ENCODE measurements at places on chromosomes 5 and 9.

DNA sequence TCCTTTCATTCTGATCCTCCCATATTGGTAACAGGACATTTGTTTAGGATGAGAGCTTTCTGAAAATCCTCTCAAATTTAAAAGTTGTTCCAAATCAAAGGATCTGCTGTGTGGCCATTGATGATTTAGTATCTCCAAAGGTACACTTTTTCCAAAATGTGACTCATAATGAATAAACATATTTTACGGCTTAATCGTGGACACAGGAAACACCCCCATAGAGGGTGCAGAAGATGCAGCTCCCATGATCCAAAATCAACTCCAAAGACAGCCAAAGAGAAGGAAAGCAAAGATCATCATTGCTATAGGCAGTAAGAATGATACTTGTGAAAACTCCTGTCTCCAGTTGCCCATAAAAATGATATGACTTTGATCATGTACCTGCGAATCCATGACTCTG lies 239.7 kb downstream of the PIK3R1 start:
- no peak overlapping the region for H3K4me3 ChIP-seq
- no peak overlapping the region for H3K27ac ChIP-seq
- H3K27me3 ChIP-seq: no peaks in the 10 kb centered on the region
- no peak for DNase-seq

DNA sequence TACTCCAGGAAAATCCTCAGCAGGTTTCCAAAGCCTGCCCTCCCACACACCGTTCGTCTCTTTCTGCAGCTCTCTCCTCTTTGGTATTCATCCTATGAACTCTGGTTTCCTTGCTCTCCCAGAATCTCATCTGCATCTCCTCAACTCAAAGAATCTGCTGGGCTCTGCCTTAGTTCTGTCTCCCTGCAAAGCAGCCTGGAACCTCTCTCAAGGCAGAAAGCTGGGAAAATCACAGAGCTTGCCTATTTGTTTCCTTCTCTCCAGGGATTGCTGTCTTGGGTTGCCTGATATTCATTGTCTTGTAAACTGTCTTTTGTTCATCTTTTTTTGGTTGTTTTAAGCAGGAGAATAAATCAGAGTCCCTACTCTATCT lies 5.3 kb upstream of the ERAP2 start:
- H3K36me3 ChIP-seq: no peaks in the 10 kb centered on the region
- H3K4me1 ChIP-seq: no peaks in the 10 kb centered on the region
- no peak overlapping the region for H3K4me3 ChIP-seq
- no peak overlapping the region for H3K27ac ChIP-seq
- H3K27me3 ChIP-seq: no peaks in the 10 kb centered on the region
- DNase-seq: no peak

DNA sequence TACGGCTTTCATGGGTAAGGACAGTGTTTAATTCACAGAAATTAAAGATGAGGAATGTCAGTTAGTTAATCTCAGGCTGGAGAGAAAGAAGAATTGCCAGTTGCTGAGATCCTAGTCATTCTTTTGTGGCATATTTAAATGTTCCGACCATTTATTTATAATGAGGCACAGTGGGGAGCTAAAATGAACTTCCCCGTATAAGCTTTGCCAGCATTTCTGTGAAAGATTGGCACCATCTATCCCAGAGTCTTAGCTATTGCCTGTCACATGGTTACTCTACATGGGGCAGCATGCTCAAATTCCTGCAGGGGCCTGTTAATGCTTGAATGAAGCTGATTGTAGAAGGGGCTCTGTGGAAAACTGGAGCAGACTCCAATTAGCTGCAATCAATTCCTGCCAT lies 314.1 kb downstream of the PRELID2 start:
- H3K27ac ChIP-seq: no peak overlapping the region
- DNase-seq: no peak
- H3K27me3 ChIP-seq: no peaks in the 10 kb centered on the region
- H3K4me3 ChIP-seq: no peak overlapping the region
- H3K36me3 ChIP-seq: no peaks in the 10 kb centered on the region

- no peak overlapping the region for H3K27ac ChIP-seq
- H3K27me3 ChIP-seq: no peaks in the 10 kb centered on the region
- no peaks in the 10 kb centered on the region for H3K36me3 ChIP-seq
- no peak for DNase-seq
Observed at GRCh38 chr9:70465904-70466303, 51.4 kb upstream of the KLF9 start.

- H3K36me3 ChIP-seq: no peaks in the 10 kb centered on the region
- H3K27me3 ChIP-seq: no peaks in the 10 kb centered on the region
- H3K27ac ChIP-seq: no peak overlapping the region
- no peak overlapping the region for H3K4me3 ChIP-seq
- no peak for DNase-seq
Observed at GRCh38 chr5:53991942-53992341, 318.4 kb downstream of the ARL15 start.

GRCh38 chr9:137813167-137813566 lies 64.4 kb upstream of the CACNA1B start:
- H3K27me3 ChIP-seq: no peaks in the 10 kb centered on the region
- no peak overlapping the region for H3K4me3 ChIP-seq
- H3K4me1 ChIP-seq: no peaks in the 10 kb centered on the region
- no peak overlapping the region for H3K27ac ChIP-seq
- no peak for DNase-seq
- peaks cover 68% of the 10 kb centered on the region for H3K36me3 ChIP-seq

DNA sequence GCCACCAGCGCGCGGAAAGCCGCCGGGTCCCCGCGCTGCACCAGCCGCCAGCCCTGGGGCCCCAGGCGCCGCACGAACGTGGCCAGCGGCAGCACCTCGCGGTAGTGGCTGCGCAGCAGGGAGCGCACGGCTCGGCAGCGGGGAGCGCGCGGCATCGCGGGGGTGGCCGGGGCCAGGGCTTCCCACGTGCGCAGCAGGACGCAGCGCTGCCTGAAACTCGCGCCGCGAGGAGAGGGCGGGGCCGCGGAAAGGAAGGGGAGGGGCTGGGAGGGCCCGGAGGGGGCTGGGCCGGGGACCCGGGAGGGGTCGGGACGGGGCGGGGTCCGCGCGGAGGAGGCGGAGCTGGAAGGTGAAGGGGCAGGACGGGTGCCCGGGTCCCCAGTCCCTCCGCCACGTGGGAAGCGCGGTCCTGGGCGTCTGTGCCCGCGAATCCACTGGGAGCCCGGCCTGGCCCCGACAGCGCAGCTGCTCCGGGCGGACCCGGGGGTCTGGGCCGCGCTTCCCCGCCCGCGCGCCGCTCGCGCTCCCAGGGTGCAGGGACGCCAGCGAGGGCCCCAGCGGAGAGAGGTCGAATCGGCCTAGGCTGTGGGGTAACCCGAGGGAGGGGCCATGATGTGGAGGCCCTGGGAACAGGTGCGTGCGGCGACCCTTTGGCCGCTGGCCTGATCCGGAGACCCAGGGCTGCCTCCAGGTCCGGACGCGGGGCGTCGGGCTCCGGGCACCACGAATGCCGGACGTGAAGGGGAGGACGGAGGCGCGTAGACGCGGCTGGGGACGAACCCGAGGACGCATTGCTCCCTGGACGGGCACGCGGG lies at the start of gene TERT:
Gene TERT, minus strand, starts transcription at position 234 of the 815 bp plus-strand sequence. Its CDS starts 79 bp downstream, at position 155.
- H3K4me3 ChIP-seq: no peak within 1 kb of the TSS
- no peaks in the 10 kb centered on the region for H3K4me1 ChIP-seq
- H3K27ac ChIP-seq: no peak within 1 kb of the TSS
